Endothelial cell of umbilical vein (primary cell): ENCODE measurements at places on chromosomes 16 and 17. TPM values are rescaled to one million over a fixed set of nuclear protein-coding genes. Genes with fewer than 3 reads are reported as not detected.

GRCh38 chr17:62625184-62625869 is 2.1 kb upstream of the MRC2 start:
- no peak for DNase-seq

- no peak for DNase-seq
Measured at GRCh38 chr17:67482764-67483163, 105.7 kb downstream of the PITPNC1 start.

DNA sequence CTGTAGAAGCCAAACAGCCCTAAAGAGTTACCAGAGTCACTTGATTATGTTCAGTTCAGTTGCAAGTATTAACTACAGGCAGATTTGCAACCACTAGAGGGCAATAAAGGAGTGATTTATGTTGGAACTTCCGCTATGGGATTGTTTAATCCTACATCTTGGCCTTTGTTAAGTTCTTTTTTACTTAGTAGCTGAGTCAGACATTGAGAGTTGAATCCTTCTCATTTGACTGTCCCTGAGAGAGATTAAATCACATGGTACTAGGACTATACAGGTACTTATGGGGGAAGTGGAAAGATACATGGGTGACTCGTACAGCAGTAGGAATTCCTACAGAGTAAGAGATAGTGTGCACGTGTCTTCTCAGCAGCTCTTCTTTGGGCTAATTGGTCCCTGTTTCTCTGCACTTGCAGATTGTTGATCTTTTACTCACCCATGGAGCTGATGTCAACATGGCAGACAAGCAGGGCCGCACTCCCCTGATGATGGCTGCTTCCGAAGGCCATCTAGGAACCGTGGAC is 40.3 kb downstream of the CYB561 start:
- peak; percentile 83 for DNase-seq

- peak; percentile 81 for DNase-seq
Measured at GRCh38 chr16:82655072-82655714, 28.4 kb downstream of the CDH13 start.

DNA sequence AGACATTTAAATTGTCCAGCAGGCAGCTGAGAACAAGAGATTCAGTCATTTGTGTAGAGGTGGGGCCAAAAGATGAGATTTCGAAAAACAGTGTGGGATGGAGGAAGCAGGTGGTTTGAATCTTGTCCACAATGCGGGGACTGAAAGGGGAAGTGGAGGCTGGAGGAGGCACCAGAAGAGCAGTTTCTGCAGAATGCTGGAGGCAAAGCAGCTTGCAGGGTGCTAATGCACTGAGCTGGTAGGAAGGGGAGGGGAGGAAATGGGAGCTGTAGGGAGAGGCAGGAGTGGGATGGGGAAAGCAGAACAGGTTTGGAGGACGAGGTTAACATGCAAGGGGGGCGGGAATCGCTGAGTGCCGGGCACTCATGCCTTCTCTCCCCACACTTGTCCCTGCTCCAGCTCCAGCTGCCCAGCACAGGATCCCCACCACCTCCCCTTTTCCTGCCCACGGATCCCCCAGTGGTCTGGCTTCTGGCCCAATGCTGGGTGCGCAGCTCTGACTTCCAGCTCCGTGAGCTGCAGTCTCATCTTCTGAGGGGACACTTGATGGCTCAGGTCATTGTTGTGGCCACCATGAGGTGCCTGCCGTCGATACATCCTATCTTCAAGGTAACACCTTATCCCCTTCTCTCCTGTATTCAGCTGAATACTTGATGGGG is 9.4 kb downstream of the C17orf100 start:
- DNase-seq = no peak

DNA sequence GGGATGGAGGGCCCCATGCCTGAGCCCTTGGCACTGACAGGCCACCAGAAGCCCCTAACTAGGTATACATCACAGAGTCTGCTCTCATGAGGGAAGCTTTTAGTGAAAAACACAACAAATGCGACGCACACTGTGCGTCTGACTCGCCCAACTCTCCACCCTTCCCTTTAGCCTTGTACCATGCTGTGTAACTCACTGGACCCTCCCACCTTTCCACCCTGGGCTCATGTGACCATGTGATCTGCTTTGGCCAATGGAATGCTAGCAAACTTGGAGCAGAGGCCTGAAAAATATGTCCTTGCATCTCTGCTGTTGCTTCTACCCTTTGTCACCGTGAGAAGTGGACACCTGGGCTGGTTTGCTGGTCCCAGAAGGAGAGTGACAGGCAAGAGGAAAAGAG is 21.6 kb downstream of the TK2 start:
- no peak for DNase-seq

DNA sequence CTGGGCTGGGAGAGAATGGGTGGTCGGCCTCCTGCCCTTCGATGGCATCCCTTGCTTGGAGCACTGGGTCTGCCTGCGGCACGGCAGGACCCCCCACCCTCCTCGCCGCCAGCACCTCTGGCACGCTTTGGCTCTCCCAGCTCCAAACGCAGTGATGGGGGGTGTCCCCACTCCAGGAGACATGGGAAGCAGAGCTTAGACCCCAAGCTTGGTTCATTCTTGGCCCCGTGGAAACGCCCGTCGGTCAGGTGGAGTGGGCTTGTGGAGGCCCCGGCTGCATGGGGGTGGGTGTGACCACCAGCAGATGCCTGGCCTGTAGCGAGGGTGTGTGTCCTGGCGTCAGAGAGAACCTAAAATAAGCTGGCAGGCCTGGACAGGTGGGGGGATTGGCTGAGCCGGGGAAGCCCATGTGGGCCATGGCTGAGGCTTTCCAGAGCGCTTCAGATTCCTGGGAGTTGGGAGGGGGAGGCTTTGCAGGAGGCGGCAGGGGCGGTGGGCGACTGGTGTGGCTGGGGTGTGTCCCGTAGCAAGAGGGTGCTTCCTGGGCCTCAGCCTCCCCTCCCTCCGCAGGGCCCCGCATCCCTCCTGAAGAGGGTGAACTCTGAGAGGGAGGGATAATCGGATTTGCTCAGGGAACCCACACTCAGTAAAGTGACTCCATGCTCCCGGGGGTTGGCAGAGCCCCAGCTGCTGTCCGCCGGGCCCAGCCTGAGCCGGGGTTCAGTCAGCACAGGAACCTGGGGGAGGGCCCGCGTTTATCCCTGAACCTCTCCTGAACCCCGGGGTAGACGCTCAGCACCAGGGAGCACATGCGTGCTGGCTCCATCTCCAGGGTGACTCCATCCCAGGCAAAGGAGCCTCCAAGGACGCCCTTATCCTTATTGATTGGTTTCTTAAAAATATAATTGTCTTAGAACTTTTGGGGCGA is 3.4 kb downstream of the CACNA1H start:
- no peak for DNase-seq

GRCh38 chr16:27402964-27403600 is 1.1 kb downstream of the IL21R start:
- DNase-seq = no peak

- DNase-seq = no peak
Measured at GRCh38 chr17:19411631-19412030, 599 bp downstream of the RNF112 start.

- no peak for DNase-seq
Measured at GRCh38 chr16:48335961-48336360, 49.3 kb downstream of the SIAH1 start.

DNA sequence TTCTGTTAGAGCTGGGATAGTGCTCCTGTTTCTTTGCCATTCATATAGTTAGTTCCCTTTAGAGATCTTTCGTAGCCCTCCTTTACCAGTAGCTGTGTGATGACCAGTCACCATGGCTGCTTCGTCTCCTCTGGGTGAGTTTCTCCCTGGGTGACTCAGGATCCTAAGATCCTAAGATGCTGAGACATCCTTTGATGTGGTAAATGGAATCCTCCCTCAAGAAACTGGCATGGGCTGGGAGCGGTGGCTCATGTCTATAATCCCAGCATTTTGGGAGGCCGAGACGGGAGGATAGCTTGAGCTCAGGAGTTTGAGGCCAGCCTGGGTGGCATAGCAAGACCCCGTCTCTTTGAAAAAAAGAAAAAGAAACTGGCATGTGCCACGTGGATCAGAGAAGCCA is 5.9 kb downstream of the PHAF1 start:
- no peak for DNase-seq

- DNase-seq = peak; percentile 93
Measured at GRCh38 chr17:82496529-82497434, 22.8 kb upstream of the FOXK2 start.

The TBC1D3L gene
- 14.4 and 16.6 TPM in 2 replicates for polyA plus RNA-seq

The HS3ST3B1 gene
- not detected in 2 replicates for polyA plus RNA-seq
